Pulmonary artery endothelial cell (primary cell): ENCODE measurements at places on chromosomes 13 and 19. TPM values are rescaled to one million over a fixed set of nuclear protein-coding genes. Genes with fewer than 3 reads are reported as not detected.

Gene CRB3
- total RNA-seq, result 0.11 and 0.13 TPM in 2 replicates

GRCh38 chr19:55242517-55242916 is 14.0 kb upstream of the TMEM86B start:
- DNase-seq, result no peak

- no peak for DNase-seq
These were observed 70.3 kb downstream of the DHRS12 start for GRCh38 chr13:51733374-51734298.

DNA sequence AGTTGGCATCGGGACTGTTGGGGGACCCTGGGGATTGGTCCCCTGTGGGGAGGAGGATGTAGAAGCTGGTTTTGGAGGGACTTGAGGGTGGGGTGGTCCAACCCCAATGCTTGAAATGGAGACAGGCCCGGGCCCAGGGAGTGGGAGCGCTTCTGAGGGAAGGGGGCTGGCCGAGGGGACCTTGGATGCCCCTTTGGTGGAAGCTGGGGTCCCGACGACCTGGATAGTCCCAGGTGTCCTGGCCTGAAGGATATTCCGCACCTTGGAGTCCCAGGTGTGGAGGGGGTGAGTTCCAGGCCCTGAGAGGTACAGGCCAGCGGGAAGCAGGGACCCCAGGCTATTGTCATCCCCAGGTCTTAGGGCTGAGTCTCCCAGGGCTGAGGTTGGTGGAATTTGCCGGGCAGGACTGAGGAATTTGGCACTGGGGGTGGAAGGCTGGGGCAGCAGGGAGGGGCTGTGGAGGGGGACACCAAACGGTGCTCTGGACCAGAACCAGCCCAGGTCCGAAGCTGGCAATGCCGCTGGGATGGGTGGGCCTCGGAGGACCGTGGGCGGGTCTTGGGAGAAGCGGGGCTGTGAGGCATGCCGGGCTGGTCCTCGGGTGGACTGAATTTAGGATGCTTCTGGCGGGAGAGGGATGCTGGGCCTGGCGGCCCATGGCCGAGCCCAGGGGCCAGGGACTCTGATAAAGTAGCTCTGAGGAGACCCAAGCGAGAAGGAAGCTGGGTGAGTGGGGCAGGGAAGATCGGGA is 1.8 kb downstream of the HDGFL2 start:
- DNase-seq, result no peak

DNA sequence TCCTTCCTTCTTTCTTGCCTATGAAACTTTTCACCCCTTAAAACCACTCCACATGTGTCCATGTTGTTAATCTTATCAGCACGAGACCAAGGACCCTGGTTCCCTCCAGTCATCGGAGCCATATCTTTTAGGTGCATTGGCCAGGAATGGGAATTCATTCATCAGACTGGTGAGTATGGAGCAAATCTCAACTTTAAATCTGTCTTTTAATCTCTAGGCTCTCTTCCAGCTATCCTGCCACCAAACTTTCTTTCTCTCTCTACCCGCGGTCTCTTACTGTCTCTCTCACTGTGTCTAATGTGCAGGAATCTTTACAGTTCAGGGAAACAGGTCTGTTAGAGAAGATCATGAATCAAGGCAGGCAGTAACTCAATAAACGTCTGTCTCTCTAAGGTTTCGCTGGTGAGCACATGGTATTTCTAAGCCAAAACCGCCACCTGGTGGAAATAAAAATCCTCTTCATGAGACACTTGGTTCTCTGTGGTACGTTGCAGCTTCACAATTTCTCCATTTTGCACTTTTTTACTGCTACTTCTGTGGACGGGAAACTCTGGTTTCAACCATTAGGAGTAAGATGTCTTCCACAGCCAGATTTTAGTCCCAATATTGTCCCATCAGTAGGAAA is 16.1 kb downstream of the LGALS16 start:
- DNase-seq, result no peak

DNA sequence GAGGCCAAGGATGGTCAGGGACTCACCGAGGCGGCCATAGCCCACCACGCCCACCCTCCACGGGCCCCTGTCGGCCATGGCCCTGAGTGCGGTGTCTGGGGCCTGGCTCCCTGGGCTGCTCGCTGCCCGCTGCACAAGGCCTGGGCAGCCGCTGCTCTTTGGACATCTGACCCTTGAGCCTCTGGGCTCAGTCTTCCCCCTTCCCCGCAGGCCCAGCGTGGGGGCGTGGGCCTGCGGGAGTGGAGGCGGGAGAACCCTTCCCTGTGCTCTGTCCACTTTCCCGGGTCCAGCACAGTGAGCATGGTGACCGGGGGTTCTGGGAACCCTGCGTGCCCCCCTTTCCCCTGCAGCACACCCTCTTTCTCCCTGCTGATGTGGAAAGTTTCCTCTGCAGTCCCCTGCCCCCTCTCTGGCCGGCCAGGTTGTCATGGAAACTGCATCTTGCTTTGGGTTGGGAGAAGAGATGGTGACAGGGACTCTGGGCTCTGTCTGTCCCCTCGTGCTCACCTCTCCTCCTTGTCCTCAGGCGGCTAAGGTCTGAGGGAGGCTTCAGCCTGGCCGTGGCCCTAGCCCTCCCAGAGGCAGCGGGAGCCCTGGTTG is at the start of gene ASPDH:
Gene ASPDH, minus strand, starts transcription at position 168 of the 600 bp plus-strand sequence. Its CDS starts 90 bp downstream, at position 78.
- DNase-seq, result no peak

- DNase-seq, result no peak
These were observed 187.9 kb downstream of the USP12 start for GRCh38 chr13:26983543-26984320.

GRCh38 chr13:76829572-76830327 is 56.5 kb downstream of the KCTD12 start:
- DNase-seq, result no peak
